SK-MEL-5 (cell line): ENCODE measurements at places on chromosomes 3 and 15. TPM values are rescaled to one million over a fixed set of nuclear protein-coding genes. Genes with fewer than 3 reads are reported as not detected.
A peak's percentile ranks its signal among the peaks of the same experiment; 100 is the strongest.

GRCh38 chr15:67579164-67579563 is 36.7 kb downstream of the MAP2K5 start:
- no peak for DNase-seq

DNA sequence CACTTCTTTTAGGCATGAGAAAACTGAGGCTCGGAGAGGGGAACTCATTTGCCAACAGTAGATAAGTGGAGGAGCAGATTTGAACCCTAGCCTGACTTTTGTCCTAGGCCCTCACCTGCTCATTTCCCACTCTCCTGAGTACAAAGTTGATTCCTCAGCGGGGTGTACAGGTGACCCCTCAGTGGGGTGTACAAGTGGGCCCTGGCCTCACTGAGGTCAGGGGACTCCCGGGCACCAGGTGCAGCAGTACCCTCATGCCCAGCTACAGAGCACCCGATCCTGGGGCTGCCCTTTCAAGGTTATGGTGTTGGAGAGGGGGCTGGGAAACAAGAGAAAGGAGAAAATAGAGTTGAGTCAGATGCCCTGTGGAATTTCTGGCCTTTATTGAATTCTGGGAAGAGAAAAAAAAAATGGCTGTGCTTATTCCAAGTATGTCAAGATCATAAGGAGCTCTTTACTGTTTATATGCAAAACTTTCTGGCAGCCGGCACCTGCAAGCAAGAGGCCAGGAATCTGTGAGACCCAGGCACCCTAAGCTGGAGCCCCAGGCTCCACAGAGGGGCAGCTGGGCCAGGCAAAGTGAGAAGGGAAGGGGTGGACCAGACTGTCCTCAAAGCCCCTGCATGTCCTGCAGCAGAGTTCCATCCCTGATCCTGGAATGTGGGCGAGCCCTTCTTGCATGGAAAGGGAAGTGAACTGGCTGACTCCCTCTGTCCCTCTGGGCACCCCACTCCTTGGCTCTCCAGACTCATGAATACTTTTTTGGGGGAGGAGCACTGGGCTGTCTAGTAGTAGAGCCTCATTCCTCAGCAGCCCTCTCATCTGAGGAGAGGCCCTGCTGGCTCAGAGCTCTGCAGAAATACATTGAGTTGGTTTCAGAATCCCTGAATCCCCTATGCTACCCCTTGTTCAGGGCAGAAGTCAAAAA is 43.1 kb downstream of the AMOTL2 start:
- no peak for DNase-seq

DNA sequence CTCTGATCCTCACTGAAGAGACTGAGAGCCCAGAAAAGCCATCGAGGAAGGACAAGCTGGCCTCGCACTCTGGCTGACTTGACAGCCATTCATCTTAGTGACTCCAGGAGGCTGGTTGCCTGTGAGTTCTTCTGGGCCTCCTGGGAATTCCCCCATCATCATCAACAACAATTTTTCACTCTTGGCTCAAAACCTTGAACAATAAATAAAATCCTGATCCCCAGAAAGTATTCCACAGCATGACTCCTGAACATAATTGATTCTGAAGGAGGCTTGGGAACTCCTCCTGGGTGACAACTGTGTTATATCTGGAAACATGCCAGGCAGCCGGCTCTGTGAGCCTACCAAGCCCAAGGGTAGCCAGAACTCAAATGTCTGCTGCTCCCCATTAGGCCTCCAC is 188.6 kb downstream of the SHQ1 start:
- DNase-seq, result no peak

- DNase-seq, result no peak
Observed at GRCh38 chr15:82933576-82933975, 18.9 kb downstream of the HOMER2 start.

GRCh38 chr15:39354189-39354588 is 226.7 kb upstream of the THBS1 start:
- DNase-seq, result no peak

- no peak for DNase-seq
Observed at GRCh38 chr3:29397406-29397805, 116.5 kb downstream of the RBMS3 start.

GRCh38 chr3:137180220-137180619 is 222.4 kb downstream of the IL20RB start:
- no peak for DNase-seq

GRCh38 chr15:31304751-31305365 is 21.8 kb upstream of the KLF13 start:
- DNase-seq, result no peak

GRCh38 chr15:37046876-37047614 is 53.3 kb downstream of the MEIS2 start:
- peak; percentile 40 for DNase-seq

DNA sequence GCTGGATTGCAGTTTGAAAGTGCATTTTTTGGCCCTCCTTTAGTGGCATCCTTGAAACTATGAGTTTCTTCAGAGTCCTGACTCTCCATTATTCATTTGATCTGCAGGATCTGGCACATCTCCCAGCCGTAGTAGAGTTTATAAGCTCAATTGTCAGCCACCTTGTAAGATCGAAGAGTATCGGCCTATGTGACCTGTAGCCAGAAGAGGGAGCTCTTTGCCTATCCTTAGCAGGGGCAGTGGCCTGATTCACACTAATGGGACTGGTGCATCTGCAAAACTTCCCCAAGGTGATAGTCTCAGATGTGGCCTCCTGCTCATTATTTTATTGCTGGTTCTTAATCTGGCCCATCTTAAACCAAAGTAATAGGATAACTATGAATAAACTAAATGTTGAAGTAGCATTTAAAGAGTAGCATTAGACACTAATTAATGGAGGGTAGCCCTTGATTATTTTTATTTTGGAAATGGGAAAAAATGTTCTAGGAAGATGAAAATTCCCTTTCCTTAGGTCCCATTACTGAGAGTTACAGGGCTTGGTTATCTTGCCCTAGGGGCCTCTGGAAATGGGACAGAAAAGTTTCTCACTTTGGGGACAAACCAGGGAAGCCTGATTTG is 21.2 kb downstream of the GCSAM start:
- peak; percentile 84 for DNase-seq

GRCh38 chr3:124442463-124442862 is 287.8 kb upstream of the UMPS start:
- DNase-seq, result no peak

GRCh38 chr3:122635789-122636188 is 44.9 kb upstream of the PARP14 start:
- no peak for DNase-seq

- DNase-seq, result no peak
Observed at GRCh38 chr15:70775160-70775559, 11.8 kb upstream of the UACA start.

KBTBD13 gene
- total RNA-seq, result not detected in 2 replicates

MAP6D1 gene
- total RNA-seq, result 4.5 and 5.7 TPM in 2 replicates

CCR2 gene
- not detected in 2 replicates for total RNA-seq

ABHD6 gene
- total RNA-seq, result 38.2 and 43.5 TPM in 2 replicates

TRAT1 gene
- not detected in 2 replicates for total RNA-seq

DGKG gene
- total RNA-seq, result 4.7 and 5.2 TPM in 2 replicates

CKMT1B gene
- 55.2 and 55.6 TPM in 2 replicates for total RNA-seq

PRSS50 gene
- not detected in 2 replicates for total RNA-seq
